ENCODE measurements at places on chromosomes 6 and 20.

GRCh38 chr6:64538722-64539121, 903.1 kb downstream of the PHF3 start:
- no peak for DNase-seq

DNA sequence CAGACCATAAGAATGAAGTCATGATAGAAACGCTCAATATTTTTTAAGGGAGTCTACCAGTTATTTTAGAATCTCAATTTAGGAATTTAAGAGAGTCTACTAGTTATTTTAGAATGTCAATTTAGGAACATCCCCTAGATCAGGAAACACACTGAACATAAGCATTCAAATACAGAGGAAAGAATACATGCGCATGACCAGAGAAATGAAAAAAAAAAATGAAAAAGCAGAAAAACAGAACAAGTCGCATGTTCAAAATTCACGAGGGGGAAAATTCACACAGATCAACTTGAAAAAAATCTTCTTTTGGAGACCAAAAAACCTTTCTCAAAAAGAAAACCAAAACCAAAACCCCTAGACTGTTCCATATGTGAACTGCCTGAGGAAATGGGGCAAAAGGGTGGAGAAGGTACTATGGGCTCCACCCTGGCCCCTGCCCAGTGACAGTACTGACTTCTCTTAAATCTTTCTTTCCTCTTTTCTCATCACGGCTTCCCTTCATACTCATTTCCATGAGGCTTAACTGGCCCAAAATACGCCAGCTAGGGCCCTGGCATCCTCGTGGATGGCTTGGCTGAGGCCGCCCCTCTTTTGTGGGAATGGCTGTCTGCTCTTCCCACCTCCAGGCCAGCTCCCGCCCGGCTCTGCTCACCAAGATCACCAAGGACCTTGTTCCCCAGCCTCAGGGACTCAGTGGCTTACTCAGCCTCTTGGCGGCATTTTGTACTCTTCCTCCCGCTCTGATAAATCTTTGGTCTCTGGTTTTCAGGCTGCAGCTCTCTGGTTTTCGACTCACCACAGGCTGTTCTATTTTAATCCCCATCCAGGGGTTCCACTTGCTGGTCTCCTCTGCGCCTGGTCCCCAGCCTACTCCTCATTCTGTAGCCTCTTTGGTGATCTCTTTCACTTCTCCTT, 11.2 kb downstream of the ZBTB2 start:
- no peak for DNase-seq

- no peak for DNase-seq
These were observed 189.4 kb downstream of the SLC16A10 start for GRCh38 chr6:111276736-111277135.

- DNase-seq, result no peak
These were observed 13.6 kb upstream of the MARCKS start for GRCh38 chr6:113843500-113844073.

- DNase-seq, result no peak
These were observed 146.6 kb downstream of the DHX35 start for GRCh38 chr20:39108746-39109145.

DNA sequence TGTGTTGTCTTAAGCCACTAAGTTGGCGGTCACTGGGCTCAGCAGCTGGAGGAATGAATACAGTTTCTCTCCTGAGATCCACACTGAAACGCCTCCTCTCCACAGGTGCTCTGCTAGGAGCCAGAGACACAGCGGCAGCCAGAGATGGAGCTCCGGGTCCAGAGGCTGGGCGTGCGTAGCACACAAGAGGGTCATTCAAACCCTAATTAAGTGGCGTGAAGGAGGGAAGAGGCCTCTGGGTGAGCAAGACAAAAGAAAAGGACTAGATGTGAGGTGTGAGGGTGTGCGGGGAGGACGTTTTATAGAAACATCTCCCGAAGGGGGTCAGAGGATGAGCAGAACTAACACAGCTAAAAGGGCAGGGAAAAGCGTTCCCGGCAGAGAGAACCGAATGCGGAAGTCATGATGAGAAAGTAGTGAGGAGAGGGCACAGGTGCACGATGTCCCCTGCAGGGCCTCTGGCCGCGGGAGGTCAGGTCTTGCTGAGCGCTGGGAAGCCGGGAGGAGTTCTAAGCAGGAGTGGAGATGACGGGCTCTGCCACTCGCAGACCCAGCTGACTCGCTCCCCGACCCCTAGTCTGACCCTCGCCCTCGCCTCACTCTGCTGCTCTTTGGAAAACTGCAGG, 54.4 kb downstream of the BMP7 start:
- peak; percentile 47 for DNase-seq

- no peak for DNase-seq
These were observed 67.1 kb upstream of the ADGRF1 start for GRCh38 chr6:47109281-47109680.

GRCh38 chr20:49461894-49462620, 20.4 kb downstream of the KCNB1 start:
- DNase-seq, result no peak

DNA sequence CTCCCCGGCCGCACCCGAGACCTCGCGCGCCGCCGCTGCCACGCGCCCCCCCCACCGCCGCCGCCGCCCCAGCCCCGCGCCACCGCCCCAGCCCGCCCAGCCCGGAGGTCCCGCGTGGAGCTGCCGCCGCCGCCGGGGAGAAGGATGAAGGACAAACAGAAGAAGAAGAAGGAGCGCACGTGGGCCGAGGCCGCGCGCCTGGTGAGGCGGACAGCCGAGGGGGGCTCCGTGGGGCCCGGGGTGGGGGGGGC, 426 bp downstream of the ASXL1 start:
- no peak for DNase-seq

GRCh38 chr6:20706939-20707485, 172.8 kb downstream of the CDKAL1 start:
- no peak for DNase-seq

DNA sequence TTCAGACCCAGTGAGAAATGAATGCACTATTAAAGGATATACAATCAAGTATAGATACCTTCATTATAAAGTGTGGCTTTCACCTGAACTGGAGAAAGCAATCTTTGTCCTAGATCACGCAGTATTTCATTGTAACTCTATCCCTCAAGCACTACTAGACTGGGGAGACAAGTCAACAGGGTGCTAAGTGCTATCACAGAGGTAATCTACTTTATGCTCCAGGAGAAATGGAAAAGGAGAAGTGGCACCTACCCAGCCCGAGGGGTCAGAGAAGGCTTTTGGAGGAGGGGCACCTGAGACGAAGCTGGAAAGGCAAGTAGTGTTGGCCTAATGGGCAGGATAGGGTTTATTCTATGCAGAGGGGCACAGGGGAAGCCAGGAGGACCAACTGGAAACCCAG, 17.1 kb downstream of the ZHX3 start:
- no peak for DNase-seq

GRCh38 chr20:37651932-37652331, 41.9 kb upstream of the CTNNBL1 start:
- no peak for DNase-seq

GRCh38 chr20:24382743-24383142, 86.7 kb upstream of the SYNDIG1 start:
- no peak for DNase-seq

DNA sequence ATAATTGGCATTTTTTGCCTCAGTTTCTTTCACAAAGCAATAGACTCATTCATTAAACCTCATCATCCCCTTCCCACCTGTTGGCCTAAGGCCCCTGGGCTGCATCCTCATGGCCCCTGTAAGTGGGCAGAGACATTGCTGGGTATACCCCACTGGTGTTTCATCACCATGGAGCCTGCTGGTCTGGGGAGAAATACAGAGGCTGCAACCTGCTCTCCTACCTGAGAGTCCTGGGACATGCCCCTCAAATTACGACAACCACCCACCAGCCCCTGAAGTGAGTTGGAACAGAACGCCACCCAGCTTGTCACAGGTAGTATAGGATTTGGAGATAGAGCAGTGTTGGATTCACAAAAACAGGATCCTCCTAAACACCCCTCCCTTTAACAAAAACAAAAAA, 190.8 kb downstream of the ANKRD60 start:
- DNase-seq, result no peak

- no peak for DNase-seq
These were observed 3.4 kb downstream of the UBE3D start for GRCh38 chr6:83062225-83062624.

DNA sequence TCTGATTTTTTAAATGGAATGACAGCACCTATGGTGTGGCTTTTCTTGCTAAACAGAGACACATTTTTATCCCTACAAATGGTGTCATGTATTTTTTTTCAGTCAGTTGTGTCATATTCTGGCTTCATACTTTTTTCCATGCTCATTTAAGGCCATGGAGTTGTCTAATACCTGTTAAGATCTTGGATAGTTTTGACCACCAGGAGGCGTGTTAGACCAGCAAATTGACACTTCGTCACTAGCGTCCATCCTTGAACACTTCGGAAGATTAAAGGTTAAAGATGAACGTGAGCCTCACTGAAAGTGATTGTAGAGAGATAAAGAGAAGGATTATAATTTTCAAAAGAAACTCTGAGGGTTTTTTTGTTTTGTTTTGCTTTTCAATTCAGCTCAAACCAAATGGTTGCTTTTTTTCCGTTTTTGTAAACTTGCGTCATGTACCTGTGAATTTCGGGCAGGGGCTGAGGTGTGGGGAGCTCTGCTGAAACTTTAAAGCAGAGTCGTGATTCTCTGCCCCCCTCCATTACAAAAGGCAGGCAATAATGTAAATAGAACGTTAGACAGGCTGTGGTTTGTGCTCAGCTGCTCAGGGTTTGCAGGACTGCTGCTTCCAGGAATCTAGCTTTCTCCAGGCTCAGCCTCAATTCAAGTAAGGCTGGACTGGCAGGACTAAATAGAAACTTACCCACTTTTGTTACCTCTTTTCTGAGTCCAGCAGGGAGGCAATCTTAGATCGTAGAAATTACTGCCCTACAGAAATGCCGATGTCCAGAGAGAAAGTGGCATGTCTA, 245.1 kb downstream of the FOXA2 start:
- DNase-seq, result peak; percentile 58

DNA sequence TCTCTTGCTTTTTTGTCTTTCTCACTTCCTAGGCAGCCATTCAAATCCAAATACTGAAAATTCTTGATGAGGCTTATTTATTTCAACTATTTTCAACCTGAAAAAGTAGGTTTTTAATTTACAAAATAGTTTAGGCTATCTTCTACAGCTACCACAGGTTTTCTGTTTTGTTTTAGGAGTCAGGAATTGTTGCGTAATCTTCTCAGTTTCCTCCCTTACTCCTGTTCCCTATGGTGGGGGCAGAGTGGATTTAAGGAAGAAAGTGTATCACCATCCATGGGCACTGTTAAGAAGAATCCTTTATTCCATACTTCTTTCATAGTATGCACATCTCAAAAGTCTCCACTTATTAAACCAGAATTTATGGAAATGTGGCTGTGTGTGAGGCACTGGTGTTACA, 182.4 kb downstream of the KHDC1L start:
- DNase-seq, result no peak

- DNase-seq, result no peak
These were observed 390.6 kb upstream of the PLCB4 start for GRCh38 chr20:8678098-8678776.

- DNase-seq, result no peak
These were observed at the start of gene C2 for GRCh38 chr6:31927242-31927862. Gene C2 (plus strand): TSS chr6:31927717. CDS start chr6:31927753, 36 bp downstream.

GRCh38 chr6:35496841-35497570, at the start of gene TEAD3:
Gene TEAD3 (minus strand): TSS chr6:35497079.
- DNase-seq, result peak; percentile 76

DNA sequence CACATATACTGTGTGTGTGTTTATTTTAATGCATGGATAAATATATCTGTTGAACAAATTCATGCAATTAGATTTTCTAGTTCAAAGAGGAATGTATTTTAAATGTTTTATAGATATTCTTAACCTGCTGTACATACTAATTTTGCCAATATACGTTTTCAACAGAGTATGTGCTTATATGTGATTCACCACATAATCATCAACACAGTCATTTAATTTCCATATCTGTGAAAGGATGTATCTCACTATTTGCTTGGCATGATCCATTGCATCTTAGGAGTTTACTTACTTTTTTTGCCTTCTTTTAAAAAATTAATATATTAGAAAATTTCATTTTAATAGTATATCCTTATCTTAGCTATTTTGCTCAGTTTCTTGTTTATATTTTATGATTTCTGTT, 902.3 kb upstream of the CITED2 start:
- no peak for DNase-seq

DNA sequence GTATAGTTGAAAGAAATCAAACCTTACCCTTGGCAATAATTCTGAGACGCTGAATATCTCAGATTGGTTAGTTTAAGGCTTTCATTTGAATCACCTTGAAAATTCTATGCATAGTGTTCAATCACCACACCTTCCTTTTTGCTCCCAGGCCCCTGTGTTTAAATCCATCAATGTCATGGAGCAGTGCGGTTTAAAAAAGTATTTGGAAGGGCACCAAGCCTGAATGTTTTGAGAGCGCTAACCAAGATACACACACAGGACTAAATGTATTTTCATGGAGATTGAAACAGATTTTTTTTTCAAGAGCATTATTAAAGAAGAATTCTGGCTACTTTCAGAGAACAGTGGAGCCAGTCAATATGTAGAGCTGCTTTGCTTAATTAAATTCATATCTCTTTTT, 195.7 kb downstream of the CENPW start:
- DNase-seq, result no peak

DNA sequence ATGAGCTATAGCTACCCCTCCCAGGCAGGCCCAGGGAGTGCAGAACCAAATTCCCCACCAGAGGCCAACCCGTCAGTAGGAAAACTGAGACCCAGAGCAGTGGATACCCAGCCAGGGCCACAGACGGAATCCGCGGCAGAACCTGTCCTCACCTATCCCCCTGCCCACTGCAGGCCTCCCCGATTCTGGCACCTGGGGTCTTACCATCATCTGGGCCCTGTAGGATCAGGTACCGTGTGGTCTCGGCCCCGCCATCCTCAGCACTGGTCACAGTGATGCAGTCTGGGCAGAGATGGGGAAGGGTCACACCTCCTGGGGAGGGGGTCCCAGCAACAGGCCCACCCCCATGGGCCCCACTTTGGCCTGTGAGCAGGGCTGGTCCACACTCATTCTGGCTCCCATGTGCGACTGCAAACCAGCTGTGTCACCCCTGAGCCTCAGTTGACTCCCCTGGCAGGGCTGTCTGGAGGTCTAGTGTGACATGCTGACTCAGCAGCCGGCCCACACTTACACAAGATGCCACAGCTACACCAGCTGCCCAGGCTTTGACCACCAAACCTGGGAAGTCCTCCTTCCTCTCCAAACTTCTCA, 3.8 kb downstream of the ZNF335 start:
- DNase-seq, result no peak

DNA sequence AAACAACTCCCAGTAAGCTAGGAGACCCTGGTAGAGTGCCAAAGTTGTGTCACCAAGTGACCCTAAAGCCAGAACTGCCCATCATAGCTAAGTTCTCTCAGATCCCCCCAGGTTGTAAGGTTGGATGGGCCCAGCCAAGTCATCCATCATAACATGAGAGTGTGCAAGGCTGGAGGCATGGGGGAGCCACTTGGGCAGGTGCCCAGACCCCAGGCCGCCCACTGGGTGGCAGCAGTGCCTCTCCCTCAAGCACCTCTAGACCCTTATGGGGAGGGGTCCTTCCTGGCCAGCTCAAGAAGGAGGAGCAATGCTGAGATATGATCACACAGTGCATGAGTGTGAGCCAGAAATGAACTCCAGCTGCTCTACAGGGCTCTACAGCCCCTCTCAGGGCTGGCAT, 154.5 kb downstream of the MYLK4 start:
- no peak for DNase-seq

- DNase-seq, result no peak
These were observed 5.7 kb upstream of the NHSL1 start for GRCh38 chr6:138504764-138505689.

- no peak for DNase-seq
These were observed 27.7 kb upstream of the EDN1 start for GRCh38 chr6:12262236-12263061.

Measured in hindlimb muscle (tissue), 1 donor.